ENCODE measurements at places on chromosomes 2 and 18.

DNA sequence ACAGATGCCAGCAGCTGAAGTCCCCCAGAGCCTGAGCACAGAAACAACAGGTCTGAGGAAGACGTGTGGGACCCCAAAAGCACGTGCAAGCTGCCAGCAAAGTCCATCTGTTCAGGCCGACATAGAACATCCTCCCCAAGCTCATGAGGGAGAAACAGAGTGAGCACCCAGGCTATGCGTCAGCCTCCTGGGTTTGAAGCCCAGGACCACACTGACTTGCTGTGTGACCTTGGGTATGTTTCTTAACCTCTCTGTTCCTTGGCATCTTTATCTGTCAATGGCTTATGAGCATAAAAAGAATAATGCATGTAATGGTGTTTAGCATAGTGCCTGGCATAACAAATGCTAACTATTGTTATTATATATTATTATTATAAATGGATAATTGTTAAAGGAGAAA lies 40.3 kb downstream of the COL4A4 start:
- DNase-seq = no peak

GRCh38 chr18:23136326-23137096 lies 1.2 kb downstream of the CABLES1 start:
- peak; percentile 84 for DNase-seq

- no peak for DNase-seq
Measured at GRCh38 chr18:73688851-73689711, 458.6 kb downstream of the FBXO15 start.

- DNase-seq = no peak
Measured at GRCh38 chr18:51513517-51513916, 316.0 kb upstream of the MEX3C start.

DNA sequence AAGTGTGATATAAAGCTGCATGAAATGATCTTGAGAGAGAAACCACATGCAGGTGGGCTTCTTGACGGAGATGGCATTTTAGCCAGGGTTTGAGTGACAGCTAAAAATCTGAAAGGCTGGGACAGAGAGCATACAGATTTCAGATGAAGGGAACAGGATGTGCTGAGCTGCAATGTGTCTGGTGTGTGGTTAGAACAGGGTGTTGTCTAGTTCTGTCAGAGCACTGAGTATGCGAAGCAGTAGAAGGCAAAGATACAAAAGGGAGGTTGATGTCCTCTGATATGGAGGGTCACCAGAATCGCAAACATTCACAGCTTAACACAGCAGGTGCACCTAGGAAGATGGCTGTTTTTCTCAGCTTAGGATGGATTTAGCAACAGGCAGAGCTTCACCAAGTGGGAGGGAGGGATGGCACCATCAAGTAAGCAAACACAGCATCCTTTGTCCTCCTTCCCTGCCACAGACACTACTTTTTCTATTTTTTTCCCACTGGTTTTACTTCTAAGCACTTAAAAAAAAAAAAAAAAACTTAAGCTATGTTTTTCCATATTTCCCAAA lies 182.5 kb downstream of the TMX3 start:
- DNase-seq = no peak

DNA sequence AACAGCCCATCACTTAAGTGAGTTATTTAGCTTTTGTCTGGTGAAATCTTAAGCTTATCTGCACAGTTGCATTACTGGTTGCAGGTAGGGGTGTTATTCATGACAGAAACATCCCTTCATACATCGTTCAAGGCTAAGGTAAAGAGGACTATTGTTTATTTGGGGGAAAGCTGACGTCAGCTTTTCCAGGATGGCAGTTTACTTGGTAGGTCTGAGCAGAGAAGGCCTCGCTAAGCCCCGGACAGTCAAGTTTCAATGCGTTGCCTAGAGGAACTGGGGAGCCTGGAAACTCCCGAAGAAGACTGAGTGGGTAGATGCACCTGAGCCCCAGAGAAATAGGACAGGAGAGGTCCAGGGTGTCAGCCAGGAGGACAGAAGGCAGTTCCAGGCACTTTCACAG lies 2.2 kb downstream of the RNU4ATAC start:
- DNase-seq = no peak

DNA sequence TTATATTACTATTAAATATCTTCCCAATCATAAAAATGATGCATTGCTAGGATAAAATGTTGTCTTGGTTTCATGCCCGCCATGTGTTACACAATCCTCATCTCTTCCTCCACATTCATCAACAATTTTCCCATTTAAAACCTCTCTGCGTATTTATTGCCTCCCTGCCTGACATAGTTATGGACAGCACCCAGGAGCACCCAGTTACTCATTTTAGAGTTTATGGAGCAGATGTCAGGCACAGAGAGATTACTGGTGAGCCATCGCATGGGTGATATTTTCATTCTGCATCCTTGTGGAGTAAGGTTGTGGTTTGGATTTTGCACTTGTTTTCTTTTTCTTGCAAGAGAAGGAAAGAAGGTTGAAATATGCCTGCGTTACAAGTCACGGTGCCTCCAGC lies 116.7 kb upstream of the NPAS2 start:
- no peak for DNase-seq

- no peak for DNase-seq
Measured at GRCh38 chr18:78641689-78642231, 337.9 kb upstream of the SALL3 start.

DNA sequence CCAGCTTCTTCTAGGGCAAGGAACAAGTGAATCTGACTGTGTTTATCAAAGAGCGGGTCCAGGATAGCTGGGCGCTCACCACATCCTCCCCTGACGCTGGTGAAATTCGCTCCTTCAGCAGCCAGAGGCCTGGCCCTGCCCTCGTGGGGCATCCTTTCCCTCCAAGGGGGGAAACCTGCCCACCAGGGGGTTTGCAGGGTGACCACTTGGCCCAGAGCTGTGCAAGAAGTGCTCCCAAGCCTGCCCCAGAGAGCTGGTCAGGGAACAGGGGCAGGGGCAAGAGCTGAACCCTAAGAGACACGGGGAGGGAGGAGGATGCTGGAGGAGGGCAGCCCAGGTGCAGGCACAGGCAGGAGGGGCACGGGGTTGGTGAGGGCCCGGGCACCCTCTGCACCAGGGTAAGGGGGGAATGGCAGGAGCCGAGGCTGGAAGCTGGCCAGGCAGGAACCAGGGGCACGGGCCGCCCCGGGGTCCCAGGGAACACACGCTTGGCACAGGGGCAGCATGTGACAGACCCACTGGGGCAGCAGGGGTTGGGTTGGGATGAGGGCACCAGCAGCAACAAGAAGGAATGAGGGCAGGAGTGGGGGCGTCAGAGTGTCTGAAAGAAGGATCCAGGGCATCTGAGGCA lies 2.8 kb upstream of the GPR55 start:
- DNase-seq = no peak

DNA sequence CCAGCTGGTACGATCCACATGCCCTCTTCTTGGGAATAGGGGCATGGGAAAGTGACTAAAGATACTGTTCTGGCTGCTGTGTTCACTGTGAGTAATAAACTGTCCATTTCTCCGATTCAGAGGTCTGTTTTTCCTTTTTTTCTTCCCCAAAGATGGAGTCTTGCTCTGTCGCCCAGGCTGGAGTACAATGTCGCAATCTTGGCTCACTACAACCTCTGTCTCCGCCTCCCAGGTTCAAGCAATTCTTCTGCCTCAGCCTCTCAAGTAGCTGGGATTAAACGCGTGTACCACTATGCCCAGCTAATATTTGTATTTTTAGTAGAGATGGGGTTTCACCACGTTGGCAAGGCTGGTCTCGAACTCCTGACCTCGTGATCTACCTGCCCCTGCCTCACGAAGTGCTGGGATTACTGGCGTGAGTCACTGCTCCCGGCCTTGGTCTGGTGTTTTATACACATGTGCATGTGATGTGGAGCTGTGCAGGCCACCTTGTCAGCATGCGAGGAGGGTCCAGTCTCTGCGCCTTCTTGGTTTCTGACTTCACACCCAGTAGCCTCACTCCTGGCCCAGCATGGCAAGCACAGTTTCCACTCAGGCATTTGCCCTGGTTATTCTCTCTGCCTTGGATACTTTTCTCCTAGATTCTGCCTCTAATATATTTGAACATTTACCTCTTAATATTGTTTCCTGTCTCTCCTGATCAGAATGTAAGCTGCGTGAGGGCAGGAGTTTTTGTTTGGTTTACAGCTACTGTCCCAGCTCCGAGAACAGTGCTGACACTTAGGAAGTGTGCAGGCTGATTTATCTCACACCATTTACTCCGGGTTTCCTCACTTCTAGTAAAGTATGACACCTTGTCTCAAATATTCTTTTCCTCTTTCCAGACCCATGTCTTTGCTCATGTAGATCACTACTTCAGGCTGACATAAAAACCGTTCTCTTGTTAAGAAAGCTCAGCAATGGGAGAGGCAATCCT lies 19.7 kb downstream of the PTPN18 start:
- DNase-seq = no peak

DNA sequence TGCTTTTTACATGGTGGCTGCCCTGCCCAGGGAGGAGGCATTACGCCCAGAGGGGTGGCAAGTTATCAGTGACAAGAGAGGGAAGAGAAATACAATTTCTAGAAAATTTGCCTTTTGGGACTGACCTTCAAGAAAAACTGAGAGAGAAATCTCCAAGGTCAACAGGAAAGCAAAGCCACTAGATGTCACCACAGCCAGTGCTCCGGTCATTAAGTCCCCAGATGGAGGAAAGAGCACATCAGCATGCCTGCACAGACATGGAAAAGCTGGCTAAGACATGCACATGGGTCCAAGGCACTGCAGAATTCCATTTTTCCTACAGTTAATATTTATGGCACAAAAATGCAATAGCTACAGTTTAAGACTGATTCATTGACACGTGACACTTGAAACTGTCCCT lies 21.0 kb downstream of the FHL2 start:
- no peak for DNase-seq

GRCh38 chr2:158179660-158180059 lies 78.0 kb downstream of the UPP2 start:
- peak; percentile 22 for DNase-seq

- DNase-seq = no peak
Measured at GRCh38 chr2:145410086-145410485, 890.2 kb upstream of the ZEB2 start.

- DNase-seq = no peak
Measured at GRCh38 chr2:141508086-141508752, 622.6 kb downstream of the LRP1B start.

DNA sequence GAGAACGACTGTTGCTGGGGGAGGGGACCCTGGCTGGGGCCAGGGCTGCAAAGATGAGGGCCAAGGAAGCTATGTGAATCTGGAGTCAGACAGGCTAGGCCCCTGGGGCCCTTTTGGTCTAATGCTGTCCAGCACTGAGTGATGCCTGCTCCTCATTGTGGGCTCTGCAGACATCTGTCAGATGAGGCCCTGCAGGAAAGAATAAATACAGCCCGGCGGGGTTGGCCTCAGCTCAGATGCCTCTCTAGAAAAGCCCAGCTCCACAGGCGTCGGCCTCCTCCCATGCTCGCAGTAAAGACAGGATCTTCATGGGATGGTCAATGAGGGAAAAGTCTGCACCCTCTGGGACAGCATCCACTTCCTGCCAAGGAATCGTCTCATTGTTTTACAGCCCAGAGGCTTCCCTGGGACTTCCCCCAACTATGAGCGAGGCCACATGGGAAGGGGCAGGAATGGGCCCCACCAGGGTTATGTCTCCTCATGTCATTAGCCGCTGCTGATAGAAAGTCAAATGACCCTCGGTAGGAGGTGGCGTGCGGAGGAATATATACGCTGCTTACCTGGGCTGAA lies 125.8 kb upstream of the GLI2 start:
- no peak for DNase-seq

DNA sequence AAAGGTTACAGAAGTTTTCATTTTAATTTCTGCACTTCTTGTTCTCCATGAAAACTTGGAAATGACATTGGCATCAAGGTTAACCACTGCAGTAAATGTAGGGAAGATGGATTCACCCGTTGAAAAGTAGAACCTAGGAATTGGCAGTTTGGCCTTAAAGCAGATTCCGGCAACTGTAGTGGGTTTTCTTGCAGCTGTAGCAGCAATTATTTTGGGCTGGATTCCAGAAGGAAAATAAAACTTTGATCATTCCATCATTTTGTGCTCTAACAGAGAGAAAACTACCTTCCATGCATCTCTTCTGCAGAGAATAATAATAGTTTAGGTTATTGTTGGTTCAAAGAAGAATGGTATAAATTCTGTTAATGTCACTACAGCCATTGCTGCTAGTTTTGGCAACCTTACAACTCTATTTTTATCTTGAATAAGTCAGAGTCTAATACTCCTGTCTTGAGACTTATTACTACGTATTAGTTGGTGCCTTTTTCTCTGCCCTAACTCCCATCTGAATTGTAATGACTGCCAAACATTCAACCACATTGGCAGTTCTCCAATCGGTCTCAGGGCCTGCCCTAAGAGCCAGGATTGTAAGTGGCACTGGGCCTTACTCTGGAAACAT lies 178.1 kb upstream of the PIEZO2 start:
- no peak for DNase-seq

- DNase-seq = no peak
Measured at GRCh38 chr2:235234736-235235135, 259.1 kb upstream of the AGAP1 start.

DNA sequence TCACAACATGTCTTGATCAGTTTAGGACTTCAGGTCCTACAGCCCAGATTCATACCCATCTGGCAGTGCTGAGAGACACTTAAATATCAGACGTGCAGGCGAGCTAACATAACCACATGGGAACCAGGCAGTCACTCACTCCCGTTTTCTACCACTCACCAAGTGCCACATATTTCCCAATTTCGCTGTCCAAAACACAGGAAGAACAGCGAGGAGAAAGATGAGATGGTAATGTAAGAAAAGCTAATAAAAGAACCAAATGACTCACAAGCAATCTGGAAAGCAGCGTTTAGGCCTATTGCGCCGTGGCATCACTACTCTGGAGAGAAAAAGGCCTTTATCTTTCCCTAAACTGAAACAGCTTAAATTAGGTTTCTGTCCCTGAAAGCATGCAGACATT lies 647.8 kb upstream of the SLC39A10 start:
- DNase-seq = no peak

DNA sequence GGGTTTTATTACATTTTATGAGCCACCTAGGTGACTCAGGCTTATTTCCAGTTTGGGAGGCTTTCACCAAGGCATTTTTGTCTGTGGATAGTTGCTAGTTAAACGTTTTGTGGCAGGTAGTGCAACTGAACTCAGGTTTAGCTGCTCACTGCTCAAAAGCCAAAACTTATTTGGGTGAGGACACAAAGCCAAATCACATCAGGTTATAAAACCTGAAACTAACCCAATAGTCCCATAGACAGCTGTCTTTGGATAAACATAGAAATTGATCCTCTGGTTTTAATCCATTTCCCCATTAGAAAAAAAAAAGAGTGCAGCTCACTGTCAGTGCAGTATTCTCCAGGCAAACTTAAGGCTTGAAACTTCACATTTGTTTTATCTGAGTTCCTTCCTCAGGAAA lies 362.6 kb upstream of the TFPI start:
- no peak for DNase-seq
